ENCODE measurements at places on chromosomes 2 and 18.
A peak's percentile ranks its signal among the peaks of the same experiment; 100 is the strongest.

GRCh38 chr18:24982831-24983230 is 369.1 kb downstream of the ZNF521 start:
- DNase-seq = no peak

DNA sequence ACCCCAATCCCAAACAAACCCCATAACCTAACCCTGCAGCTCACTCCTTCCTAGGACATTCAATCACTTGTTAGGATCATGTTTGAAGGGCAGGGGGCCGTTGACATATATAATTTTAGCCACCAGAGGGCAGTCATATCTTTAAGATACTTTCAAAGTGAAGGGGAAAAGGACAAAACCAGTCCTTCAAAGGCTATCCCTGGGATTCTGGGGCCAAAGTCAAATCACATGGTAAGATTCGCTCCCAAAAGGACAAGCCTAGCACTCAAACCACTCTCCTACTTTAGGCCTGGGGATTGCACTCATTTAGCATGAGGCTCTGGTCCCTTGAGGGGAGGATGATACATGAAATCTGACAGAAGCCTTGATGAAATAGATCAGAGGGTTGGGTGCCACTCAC is 44.6 kb downstream of the HAUS1 start:
- peak; percentile 9 for DNase-seq

DNA sequence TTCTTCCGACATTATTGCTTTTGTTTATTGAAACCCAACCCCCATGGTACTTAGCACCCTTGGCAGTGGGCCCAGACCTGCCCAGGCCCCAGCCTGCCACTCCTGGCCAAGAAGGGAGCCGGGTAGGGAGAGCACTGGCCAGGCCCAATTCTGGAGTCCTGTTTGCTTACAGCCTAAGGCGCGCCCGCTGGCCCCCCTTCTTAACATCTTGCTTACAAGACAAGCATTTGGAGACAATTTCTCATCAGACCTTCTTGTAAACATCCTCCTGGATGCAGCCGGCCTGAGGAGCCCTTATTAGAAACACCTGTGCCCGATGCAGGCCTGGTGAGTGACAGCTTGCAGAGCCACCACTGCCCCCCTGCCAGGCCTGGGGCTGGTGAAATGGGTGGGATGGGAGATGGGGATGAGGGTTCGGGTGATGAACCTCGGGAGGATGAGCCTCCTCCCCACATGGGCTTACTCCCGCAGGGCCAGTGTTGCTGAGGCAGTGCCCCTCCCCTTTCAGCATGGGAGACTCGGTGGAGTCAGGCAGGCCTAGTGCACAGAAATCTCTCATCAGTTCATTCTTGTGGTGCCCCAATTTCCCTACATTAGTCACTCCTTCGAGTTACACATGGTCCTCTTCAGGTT is 217.5 kb downstream of the CYP26B1 start:
- no peak for DNase-seq

DNA sequence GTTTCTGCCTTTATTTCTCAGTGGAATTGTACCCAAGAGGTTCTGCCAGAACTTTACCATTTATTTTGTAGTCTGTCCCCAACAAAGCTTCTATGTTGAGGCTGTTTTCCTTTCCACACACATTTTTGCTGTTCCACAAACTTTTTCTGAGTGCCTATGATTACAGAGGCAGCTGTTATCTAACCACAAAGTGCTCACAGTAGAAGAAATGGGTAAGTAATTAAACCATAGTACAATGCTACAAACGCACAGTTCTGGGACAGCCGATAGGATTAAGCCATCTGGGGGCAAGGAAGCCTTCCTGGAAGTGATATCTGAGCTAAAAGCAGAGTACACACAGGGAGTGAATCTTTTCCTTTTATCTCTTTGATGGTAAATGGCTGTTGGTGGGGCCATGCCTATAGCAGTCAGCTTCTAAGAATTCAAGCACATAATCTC is 3.9 kb upstream of the MGAT4A start:
- no peak for DNase-seq

GRCh38 chr2:152617456-152618192 is 99.6 kb downstream of the PRPF40A start:
- no peak for DNase-seq

DNA sequence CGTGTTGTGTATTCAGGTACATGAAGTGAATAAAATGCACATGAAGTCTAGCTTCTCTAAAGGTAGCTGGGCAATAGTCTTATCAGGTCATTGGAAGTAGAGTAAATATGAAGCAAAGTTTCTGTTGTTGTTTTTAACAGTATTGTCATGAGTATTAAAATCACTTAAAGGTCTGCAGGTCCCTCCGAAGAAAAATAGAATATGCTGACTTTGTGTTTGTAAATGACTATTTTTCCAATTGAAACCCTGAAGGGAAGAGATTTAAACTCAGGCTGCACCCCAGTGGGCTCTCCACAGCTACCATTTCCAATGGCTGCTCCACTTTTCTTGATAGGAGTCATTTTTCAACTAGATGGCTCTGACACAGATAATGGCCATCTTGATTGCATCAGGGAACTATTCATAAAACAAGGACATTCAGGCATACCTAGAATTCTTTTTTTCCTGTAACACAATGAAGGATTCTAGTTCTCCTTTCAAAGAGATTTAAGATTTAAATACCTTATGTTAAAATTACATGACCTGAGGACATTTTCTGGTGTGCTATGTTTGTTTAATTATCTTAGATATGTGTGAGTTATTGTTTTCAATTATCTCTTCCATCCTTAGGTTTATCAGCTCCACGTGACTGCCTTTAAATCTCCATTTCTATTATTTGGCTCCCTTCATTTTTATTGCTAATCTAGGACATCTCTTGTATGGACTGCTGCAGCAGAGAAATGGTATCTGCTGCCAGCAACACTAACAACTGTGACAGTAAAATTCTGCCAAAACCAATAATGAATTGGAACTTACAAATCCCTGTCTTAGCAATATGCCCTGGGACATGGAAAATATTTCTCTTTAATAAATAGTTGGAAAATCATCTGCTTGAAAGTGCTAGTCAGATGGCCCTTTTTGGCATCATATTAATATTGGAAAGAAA is 149.2 kb upstream of the NOSTRIN start:
- DNase-seq = no peak

DNA sequence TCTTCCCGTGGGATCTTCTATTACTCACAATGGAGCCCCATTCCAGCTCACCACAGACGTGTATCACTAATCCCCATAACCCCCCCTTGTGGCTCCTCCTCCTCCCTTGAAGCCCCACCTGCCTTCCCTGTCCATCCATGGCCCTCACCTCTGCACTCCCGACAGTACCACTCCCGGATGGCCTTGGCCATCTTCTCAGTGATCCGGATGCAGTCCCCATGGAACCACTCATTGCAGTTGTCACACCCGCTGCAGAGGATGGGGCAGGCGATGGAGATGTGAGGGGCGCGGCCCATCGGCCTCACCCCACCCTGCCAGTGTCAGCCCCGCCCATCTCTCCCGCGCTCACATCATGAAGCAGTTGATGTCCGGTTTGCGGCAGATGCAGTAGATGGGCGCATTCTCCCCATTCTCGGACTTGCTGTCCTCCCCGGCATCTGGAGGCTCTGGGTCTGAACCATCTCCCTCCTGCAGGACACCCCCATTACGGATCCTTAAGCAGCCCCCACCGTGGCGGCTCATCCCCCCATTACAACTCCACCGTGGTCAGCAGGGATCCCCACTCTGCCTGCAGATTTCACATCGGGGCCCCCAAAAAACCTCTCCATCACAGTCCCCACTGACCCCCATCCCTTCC is 983 bp downstream of the CXXC1 start:
- DNase-seq = peak; percentile 23

DNA sequence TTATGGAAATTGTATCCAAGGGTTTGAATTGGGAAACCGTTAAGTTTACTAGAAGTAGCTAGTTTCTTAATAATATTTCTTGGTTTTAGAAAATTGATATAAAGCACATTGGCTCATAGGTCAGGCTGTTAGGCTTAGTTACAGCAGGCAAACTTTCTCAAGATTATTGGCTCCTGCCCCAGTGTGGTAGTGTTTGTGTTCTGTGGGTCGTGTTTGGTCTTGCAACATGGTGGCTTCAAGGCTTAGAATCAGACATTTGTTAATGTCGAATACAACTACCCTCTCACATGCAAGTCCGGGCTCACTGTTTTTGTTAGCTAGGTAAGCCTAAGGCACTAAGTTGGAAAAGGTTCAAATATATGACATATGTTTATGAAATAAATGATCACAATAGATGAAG is 19.6 kb downstream of the CERS6 start:
- DNase-seq = no peak

- no peak for DNase-seq
Measured at GRCh38 chr2:166464187-166464586, 29.9 kb downstream of the SCN7A start.

- DNase-seq = no peak
Measured at GRCh38 chr18:63306819-63307550, 12.6 kb downstream of the BCL2 start.

DNA sequence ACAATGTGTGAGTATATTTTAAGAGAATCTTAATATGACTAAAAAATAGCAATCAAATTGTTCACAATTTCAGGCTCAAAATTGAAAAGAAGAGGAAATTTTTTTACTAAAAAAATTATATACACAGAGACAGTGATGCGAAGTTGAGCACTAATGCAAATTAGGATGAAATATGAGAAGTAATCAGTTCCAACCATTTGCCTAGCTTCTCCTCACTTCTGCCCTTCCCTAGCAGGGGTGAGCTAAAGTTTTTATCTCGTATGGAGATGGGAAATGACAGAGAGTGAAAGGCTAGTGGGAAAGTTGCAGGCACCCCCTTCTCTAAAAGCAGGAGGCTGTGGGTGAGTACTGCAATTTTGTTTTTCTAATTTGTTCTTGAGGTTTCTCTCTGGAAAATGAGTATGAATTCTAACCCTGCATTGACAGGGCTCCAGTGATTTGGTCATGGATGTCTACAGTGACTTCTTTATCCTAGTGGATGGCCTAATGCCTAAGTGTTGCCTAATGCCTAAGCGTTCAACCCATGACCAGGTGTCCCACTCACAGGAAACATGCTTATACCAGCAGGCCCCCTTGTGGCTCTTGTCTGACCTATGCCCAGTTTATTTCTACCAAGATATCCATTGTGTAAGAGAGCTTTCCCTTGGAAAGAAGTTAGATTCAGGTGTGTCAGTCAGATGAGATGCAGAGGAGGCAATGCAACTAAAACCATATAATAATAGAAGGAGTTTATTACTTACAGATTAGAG is 78.0 kb upstream of the HNMT start:
- peak; percentile 3 for DNase-seq

DNA sequence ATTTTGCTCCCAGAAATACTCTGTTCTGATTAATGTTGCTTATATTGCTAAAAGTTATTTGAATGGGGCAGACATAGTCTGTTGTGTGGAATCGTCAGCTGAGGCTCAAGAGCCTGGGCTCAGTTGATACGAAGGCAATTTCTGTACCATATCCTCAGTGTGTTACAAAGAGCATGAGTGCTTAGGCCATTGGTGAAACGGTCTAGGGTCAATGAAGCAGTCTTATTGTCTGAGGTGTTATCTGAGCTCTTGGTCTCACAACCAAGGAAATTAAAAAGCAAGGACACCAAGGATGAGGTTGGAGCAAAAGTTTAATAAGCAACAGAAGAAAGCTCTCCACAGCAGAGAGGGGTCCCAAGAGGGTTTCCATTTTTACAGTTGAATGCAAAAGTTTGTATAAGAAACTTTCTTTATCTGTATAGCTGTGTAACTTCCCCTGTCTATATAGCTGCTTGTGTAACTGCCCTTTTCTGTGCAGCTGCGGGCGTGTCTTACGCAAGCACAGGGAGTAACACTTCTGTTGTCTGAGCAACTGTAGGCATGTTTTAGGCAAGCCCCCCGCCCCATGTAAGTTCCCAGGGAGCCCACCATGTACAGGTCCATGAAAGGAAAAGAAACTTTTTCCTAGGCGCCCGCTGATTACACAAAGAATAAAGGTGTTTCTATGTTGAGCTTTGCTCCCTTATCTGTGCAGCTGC is 40.6 kb upstream of the DSC1 start:
- no peak for DNase-seq

DNA sequence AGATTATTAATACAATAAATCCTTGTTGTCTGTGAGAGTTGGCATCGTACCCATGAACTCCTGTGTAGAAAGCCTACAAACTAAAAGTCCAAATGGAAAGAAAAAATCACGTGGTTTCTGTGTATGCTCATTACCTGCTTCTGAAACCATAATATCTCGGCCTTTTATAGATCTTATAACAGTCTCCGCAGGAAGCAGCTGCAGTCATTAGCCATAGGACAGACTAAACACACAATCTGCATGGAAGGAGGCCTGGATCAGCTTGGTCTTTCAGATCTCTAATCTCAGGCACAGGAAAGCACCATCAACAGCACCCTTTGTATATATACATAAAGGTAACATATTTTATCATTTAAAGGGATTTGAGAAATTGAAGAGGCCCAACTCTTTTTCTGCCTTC is 508.9 kb upstream of the TCF4 start:
- no peak for DNase-seq

GRCh38 chr2:32712870-32713269 is 85.0 kb downstream of the TTC27 start:
- peak; percentile 74 for DNase-seq

GRCh38 chr2:31523871-31524492 is 56.8 kb downstream of the SRD5A2 start:
- no peak for DNase-seq

DNA sequence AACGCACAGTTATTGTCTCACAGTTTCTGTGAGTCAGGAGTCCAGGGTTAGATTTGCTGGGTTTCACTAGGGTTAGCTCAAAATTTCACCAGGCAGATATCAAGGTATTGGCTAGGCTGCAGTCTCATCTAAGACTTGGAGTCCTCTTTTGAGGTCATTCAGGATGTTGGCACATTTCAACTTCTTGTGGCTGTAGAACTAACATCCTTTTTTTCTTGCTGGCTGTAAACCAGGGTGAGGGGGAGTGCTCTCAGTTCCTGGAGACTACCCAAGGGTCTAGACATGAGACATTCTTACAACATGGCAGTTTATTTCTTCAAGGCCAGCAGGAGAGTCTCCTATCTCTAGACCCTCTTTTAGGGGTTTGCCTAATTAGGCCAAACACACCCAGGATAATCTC is 12.8 kb upstream of the CAVIN2 start:
- DNase-seq = no peak

GRCh38 chr18:29780816-29781215 is 1261.7 kb downstream of the DSC3 start:
- DNase-seq = no peak

GRCh38 chr2:192124571-192124970 is 70.2 kb downstream of the TMEFF2 start:
- no peak for DNase-seq

DNA sequence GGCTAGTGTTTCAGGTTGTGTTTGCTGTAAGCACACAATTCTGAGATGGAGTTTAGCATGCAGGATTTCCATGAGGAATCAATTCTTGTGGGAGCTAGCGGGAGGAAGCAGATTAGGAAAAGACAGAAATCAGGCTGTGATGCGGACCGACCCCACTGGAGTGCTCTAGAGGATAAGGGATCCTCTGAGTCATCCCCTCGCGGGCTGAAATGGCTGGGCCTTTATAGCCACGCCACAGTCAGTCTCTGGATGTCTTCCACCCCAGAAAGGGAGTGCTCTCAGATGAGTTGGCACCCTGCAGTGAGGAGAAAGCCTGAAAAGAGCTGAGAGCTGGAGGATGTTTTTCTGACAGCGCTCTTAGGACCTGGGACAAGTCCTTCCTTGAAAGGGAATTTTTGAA is 102.4 kb downstream of the GALNT3 start:
- no peak for DNase-seq
